Activated T-helper 2 cell treated with anti-CD3 and anti-CD28 coated beads, Interferon-gamma antibody, Interleukin-2, Interleukin-4, amounts not matched to agents 10 μg/mL and 5 μg/mL and 100 μg/mL, durations not matched to agents 14 hours and 24 hours and 36 hours (primary cell): ENCODE measurements at places on chromosomes 2 and 18. TPM values are rescaled to one million over a fixed set of nuclear protein-coding genes. Genes with fewer than 3 reads are reported as not detected.

The FOSL2 gene
- 146 and 156 TPM in 2 replicates for total RNA-seq

The THSD7B gene
- not detected in 2 replicates for total RNA-seq

The DOK1 gene
- total RNA-seq, result 41.0 and 41.4 TPM in 2 replicates

The FAM110C gene
- 5.3 and 5.7 TPM in 2 replicates for total RNA-seq

GRCh38 chr2:150971910-150972309 lies 289.8 kb downstream of the RBM43 start:
- no peak overlapping the region for H3K27ac ChIP-seq
- no peaks in the 10 kb centered on the region for H3K36me3 ChIP-seq
- no peak for DNase-seq
- H3K27me3 ChIP-seq, result no peaks in the 10 kb centered on the region

GRCh38 chr2:50368361-50368760 lies 663.6 kb downstream of the NRXN1 start:
- H3K4me3 ChIP-seq, result no peak overlapping the region
- DNase-seq, result no peak
- H3K36me3 ChIP-seq, result no peaks in the 10 kb centered on the region
- no peaks in the 10 kb centered on the region for H3K27me3 ChIP-seq
- no peak overlapping the region for H3K27ac ChIP-seq

DNA sequence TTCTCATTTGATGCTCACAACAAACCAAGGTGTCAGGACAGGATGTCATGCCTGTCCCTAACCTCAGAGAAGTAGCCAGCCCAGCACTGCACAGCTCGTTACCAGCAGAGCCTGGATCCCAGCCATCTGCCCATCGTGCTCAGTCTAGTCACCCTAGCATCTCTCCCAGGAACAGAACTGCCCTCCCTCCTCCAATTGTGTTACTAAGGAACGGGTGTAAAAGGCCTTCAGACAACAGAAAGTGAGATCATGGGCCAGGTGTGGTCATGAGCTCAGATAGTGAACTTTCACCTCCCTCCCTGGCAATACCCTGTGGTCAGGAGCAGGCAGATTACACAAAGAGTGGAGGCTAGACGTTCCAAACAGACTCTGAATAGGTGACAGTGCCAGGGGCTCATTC lies 111.8 kb upstream of the PPP1CB start:
- peak overlapping the region; percentile 21 for H3K27ac ChIP-seq
- no peak overlapping the region for H3K4me3 ChIP-seq
- DNase-seq, result no peak
- peaks cover 17% of the 10 kb centered on the region for H3K4me1 ChIP-seq
- no peaks in the 10 kb centered on the region for H3K36me3 ChIP-seq
- H3K27me3 ChIP-seq, result no peaks in the 10 kb centered on the region

- H3K27me3 ChIP-seq, result peaks cover 2% of the 10 kb centered on the region
- no peak overlapping the region for H3K27ac ChIP-seq
- no peaks in the 10 kb centered on the region for H3K36me3 ChIP-seq
- H3K4me1 ChIP-seq, result no peaks in the 10 kb centered on the region
- DNase-seq, result no peak
These were observed 148.8 kb upstream of the SRD5A2 start for GRCh38 chr2:31729442-31730092.
